Panc1 (cell line): ENCODE measurements at places on chromosomes 13 and 19.

DNA sequence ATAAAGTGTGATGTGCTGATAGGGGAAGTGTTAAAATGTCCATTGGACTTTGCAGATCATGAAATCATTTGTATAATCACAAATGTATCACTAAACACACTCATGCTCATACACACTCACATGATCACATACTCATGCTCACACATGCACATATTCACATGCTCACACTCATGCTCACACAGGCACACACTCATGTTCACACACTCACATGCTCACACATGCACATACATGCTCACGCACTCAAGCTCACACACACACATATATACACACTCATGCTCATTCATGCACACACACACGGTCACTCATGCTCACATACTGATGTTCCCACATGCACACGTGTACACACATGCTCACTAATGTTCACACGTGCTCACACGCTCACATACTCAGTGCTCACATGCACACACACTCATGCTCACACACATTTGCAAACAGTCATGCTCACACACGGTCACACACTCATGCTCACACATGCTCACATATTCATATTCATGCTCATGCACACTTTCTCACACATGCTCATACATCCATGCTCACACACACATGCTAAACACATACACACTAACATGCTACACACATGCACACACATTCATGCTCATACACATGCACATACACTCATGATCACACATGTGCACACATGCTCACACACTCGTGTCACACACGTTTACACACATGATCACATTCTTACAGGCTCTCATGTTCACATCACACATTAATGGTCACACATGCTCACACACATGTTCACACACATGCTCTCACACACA, 116.7 kb upstream of the GJB6 start:
- no peak for DNase-seq

DNA sequence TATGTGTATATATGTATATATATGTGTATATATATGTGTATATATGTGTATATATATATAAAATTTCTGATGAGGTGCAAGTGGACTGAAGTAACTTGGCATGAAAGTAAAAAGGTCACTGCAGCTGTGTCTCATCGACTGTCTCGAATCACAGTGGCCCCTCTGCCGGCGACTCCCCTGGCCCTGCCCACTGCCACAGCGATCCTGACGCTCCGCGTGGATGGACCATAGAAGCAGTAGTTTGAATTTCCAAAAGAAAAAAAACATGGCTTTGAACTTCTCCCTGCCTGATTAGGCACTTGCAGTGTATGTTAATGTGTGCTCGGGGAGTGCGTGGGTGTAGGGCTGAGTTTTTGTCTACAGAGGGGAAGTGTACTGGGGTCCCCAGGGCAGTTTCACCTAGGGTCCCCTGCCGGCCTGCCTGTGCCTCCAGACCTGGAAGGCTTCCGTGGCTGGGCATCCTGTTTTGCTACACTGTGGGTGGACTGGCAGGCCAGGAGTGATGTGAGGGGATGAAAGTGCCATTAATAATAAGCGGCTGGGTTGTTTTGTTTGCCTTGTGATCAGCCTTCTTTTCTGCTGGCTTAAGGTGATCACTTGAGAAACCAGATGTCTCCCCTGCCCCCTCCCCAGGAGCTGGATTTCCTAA, 10.8 kb downstream of the ZIC5 start:
- no peak for DNase-seq

- DNase-seq: no peak
Measured at GRCh38 chr13:77810878-77811277, 107.8 kb downstream of the EDNRB start.

GRCh38 chr13:28679628-28680027, 20.7 kb downstream of the POMP start:
- DNase-seq: no peak

- no peak for DNase-seq
Measured at GRCh38 chr19:14563989-14564651, 7.7 kb downstream of the NDUFB7 start.

- no peak for DNase-seq
Measured at GRCh38 chr13:73955977-73956500, 178.2 kb downstream of the KLF12 start.

DNA sequence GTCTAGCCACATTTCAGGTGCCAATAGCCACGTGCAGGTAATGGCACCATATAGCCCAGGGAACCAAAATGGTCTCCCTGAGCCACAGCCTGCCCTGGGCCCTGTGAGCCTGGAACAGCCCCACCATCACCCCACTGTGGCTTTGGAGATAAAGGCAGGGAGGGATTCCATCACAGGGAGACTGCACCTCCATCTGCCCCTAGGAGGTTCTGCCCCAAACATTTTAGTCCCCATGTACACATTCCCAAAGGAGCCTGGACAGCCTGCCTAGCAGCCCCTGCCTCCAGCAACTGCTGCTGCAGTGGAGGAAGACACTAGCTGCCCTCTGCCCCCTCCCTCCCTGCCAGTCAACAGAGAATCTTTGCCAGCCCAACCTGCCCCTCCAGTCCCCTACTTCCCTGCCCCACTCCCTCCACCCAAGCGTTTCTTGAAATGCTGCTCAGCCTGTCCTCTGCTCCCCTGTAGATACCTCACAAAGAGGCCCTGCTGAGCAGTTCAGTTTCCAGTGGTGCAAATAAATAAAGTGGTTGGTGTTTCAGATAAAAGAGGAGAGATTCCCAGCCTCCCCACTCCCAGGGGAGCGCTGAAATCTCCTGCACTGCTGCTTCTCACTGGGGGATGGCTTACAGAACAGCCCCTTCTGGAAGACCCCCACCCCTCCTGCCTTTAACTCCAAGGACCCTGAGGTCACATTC, 921.8 kb downstream of the UQCRFS1 start:
- DNase-seq: no peak

DNA sequence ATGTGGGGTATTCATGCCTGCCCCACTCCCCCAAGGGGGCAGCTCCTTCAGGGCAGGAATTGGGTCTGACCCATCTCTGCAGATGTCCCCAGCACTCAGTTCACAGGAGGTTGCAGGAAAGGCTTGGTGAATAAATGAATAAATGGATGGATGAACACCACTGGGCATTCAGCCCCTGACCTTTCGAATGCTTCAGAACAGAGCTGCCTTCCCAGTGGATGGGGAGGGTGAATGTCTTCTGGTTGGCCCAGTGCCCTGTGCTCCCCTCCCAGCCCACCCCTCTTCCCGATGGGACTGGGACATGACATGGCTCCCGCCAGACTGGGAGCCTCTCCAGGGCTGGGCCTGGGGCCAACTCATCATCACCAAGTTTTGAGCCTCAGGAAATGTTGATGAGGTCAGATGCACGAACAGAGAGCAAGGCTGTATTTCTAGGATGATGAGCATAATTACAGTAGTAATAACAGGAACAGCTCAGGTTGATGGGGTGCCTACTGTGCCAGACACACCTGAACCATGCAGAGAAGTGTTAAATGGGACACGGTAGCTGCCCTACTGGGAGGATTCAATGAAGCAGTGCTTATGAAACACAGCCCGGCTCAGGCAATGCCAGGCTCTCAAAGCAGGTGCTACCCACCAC, 25.7 kb downstream of the VRK3 start:
- DNase-seq: no peak

- no peak for DNase-seq
Measured at GRCh38 chr13:45179428-45179827, 21.4 kb downstream of the KCTD4 start.

- DNase-seq: no peak
Measured at GRCh38 chr19:7983286-7983950, 22.0 kb downstream of the ELAVL1 start.

- no peak for DNase-seq
Measured at GRCh38 chr13:77678691-77679235, 18.7 kb upstream of the SLAIN1 start.

GRCh38 chr19:10226021-10226375, 5.1 kb downstream of the S1PR2 start:
- no peak for DNase-seq
